Pancreas (tissue), 10 donors: ENCODE measurements at places on chromosomes 16 and 17. TPM values are rescaled to one million over a fixed set of nuclear protein-coding genes. Genes with fewer than 3 reads are reported as not detected.

GRCh38 chr16:55329791-55330428 is 5.9 kb downstream of the IRX6 start:
- no peak for DNase-seq

GRCh38 chr16:3681206-3681605 is 26.7 kb downstream of the DNASE1 start:
- DNase-seq = peak; percentile 84

DNA sequence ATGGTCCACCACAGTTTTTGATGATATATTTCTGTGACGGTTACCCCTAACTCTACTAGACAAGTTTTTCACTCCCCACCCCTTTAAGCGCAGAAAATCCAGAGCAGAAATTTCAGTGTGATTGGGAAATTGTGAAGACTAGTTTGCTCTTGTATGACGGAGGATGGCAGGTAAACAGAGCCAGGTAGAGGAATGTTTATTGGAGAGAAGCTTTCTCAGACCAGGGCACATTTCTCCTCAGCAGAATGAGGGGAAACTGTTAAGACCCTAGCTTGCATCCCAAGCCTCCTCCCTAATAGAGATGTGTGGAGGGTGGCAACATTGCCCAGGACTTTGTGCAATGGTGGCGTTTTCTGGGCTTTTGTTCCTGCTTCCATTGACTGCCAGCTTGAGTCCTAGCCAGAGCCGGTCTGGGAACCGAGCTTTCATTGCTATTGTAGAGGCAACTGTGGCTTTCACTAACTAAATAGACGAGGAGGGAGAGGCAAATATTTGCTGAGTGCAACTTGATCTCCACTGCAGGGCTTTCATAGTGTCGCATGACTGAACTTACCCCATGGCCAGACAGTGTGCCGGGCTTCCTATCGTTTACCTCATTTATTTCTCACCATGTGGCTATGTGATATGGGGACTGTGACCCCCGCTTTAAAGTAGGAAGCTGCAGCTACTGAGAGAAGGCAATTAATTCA is 159.6 kb upstream of the MPHOSPH6 start:
- peak; percentile 54 for DNase-seq

DNA sequence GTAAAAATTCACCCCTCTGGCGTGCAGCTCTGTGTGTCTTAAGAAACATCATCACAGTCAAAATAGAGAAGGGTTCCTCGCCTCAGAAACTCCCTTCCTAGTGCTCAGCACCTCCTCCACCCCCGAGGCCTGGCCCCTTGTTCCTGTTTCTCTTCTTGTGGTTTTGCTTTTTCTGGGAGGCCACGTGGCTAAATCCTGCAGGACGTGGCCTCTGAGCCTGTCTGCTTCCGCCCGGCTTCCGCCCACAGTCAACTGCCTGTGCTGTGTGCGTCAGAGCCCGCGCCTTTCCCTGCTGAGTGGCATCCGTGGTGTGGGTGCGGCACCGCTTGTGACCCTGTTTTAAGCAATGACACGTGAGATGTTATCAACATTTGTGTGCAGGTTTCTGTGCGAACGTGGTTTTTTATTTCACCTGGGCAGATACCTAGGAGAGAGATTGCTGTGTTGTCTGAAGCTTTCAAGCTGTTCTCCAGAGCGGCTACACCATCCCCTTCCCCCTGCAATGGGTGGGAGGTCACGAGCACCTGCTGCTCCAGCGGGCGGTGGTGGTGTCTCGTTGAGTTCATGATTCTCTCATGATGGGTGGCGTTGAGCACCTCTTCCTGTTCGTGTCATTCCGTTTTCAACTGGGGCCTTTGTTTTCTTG is 21.7 kb downstream of the ACSF3 start:
- DNase-seq = no peak

GRCh38 chr17:45345246-45345553 is 28.4 kb upstream of the MAP3K14 start:
- DNase-seq = peak; percentile 21

GRCh38 chr17:81095383-81095762 is 60.4 kb downstream of the BAIAP2 start:
- no peak for DNase-seq

NPIPA5 gene
- total RNA-seq = 6.3 TPM

SLC35G6 gene
- not detected for total RNA-seq

SCNN1B gene
- 0.55 TPM for total RNA-seq

CDH5 gene
- total RNA-seq = 10.2 TPM

CFAP20 gene
- 7.8 TPM for total RNA-seq

MEAK7 gene
- 10.5 TPM for total RNA-seq

DCAF7 gene
- total RNA-seq = 23.1 TPM

MAP2K3 gene
- 22.8 TPM for total RNA-seq

DNAH17 gene
- total RNA-seq = not detected

ITGAE gene
- 7.3 TPM for total RNA-seq
